ENCODE measurements at places on chromosomes 4 and X.

DNA sequence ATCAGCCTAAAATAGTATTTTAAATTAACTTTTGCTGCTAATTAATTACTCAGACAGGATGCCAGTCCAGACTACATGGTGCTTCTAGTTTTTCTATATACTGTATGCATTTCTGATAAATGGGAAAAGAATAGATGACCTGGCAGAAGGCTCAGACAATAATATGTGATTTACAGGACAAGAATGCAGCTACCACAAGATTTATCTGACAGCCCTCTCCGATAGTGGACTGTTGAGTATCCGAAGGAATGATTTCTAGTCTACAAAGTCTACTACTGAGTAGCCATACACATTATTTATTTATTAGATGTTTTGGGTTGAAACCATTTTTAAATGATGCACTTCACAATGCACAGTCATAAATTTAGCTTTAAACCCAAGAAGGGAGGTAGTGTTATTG lies 212.8 kb downstream of the MAB21L2 start:
- DNase-seq = no peak

DNA sequence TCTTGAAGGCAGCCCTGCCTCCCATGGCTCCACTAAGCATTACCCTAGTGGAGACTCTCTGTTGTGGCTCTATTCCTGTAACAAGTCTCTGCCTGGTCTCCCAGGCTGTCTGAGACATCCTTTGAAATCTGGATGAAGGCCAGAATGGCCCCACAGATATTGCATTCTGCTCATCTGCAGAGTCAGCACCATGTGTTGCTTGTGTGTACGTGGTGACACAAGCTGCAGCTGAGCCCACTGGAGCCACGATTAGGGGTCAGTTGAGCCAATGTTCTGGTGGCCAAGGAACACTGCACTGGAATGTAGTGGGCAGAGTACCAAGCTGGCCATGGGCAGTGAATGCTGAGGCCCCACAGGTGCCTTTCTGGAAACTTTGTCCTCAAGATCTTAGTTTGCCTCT lies 29.2 kb downstream of the GRID2 start:
- no peak for DNase-seq

GRCh38 chr4:128854433-128854832 lies 44.9 kb downstream of the JADE1 start:
- DNase-seq = peak; percentile 35

DNA sequence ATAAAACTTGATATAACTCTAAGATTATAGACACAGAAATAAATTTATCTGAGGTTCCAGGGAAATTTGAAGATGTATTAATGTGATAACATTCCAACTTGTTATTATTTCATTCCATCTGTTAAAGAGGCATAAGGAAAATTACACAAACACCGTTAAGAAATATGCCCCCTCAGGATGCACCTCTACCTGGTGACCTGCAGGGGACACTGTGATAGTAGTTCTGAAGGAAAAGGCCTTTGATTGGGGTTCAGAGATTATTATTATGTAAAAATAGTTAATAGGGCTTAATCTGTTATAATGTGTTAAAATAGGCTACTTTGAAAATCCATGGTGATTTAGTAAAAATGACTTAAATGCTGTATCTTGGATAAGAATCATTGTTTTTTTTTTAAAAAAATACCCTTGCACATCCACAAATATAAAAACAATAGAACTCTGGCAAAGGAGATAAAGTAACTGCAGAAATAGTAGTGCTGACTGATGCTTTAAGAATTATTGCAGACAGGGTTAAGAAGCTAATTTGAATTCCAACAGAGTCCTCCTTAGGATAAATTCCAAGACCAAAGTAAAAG lies 6.1 kb upstream of the ABRAXAS1 start:
- peak; percentile 54 for DNase-seq

DNA sequence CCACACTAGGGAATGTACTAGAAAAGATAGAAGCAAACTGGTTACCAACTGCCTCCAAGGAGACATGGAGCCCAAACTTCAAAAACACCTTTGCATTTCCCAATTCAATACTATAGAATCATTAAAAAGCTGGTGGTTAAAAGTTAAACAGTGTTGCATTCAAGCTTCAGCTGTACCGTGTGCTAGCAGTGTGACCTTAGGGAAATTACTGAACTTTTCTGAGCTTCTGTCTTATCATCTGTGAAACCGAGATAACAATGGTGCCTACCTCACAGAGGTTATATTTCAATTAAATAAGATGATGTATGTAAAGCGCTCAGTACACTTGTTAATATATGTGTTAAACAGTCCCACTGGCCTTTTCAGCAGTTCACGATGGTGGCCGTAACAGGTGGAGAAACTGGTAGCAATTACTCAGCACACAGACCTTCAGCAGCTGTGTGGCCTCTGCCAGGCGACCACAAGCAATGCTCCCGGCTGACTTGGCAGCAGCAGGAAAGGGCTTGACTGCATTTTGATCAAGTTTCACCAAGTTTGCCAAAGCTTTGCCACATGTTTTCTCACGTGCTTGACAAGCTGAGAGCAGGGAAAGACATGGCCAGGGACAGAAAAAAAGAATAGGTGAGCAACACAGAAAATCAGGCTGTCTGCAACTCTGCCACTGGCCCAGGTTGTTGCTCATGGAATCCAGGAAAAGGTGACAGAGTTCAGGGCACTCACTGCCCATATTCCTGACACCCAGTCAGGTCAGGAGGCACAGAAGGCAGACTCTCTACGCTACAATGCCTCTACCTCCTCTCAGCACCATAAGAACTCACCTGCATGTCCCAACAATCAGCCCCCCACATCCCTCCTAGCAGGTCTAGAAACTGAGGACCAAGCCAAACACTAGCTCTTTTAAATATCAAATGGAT lies 72.1 kb downstream of the PARM1 start:
- DNase-seq = no peak

DNA sequence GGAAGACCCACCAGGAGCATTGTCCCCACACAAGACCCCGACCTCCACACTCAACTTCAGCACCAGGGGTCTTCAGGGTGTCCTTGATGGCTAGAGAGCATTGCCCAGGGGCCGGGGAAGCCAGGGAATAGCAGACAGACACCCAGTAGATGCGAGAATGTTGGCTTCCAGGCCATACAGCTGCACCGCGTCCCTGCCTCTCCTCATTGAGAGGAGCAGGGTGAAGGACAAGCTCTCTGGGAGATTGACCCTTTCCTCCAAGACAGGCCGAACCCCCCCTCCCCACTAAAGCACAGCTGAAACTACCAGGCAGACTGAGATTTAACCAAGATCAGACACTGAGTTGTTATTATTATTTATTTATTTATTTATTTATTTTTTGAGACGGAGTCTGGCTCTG lies 42.6 kb upstream of the SLC25A4 start:
- DNase-seq = no peak

- no peak for DNase-seq
Observed at GRCh38 chr4:35970366-35970960, 273.9 kb downstream of the ARAP2 start.

DNA sequence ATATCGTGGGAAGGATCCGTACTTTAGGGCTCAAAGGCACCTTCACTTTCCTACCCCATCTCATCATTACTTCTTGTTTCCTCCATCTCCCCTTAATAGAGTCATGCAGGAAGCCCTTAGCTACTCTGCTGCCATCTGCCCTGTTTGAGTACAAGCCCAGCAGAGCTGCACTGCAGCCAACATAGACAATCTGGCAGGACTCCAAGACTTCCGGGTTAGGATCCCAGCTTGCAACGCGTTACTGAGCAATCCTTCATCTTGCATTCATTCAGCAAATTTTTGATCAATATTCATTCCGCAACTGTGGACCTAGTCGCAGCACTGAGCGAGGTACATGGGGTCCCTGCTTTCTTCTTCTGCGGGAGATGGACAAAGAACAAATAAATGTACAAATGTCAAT lies 344.9 kb downstream of the BCOR start:
- DNase-seq = no peak

DNA sequence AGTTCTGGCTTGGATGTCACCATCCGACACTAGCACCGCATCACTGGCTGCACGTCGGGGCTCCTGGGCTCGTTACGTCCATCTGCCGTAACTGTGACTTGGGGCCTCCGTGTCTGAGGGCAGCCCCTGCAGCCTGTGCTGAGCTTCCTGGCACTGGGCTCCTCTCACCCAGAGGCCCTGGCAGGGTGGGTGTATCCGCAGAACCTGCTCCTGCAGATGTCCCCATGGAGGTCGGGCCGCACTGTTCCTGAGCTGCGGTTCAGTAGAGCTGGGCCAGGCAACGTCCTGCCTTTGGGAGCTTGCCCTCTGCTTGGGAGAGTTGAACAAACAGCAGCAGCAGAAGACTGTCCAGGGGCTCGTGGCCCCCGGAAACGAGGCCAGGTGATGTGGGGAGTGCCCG lies 71.4 kb downstream of the RGS12 start:
- no peak for DNase-seq

GRCh38 chrX:153973127-153974002 lies 811 bp downstream of the TMEM187 start:
- DNase-seq = no peak

GRCh38 chr4:113760795-113761619 lies 531 bp downstream of the CAMK2D start:
- peak; percentile 64 for DNase-seq

DNA sequence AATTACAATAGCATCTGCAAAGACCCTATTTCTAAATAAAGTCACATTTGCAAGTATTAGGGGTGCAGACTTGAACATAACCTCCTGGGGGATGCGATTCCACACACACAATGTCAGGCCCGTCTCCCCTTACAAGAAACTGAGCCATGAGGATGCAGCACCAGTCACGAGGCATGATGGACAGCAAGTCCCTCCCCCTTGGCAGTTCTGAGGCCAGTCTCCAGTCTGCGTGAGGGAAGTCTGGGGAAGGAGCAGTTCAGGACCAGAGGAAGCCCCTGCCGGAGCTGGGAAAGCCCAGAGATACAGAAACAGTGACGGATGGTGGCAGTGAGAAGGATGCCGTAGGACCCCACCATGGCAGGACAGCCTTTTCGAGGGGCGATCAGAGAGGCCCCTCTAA lies 9.4 kb downstream of the FAM53A start:
- DNase-seq = no peak

- no peak for DNase-seq
Observed at GRCh38 chrX:119228512-119229252, 7.4 kb upstream of the PGRMC1 start.

All from GM10248 (cell line).